ENCODE measurements at places on chromosomes 4 and X.

- peak; percentile 7 for DNase-seq
These were observed 287.2 kb upstream of the CT83 start for GRCh38 chrX:116749943-116750342.

- no peak for DNase-seq
These were observed 43.4 kb upstream of the TMEM154 start for GRCh38 chr4:152723236-152723635.

GRCh38 chrX:17032351-17032750, 85.9 kb downstream of the REPS2 start:
- DNase-seq: no peak

GRCh38 chr4:73676136-73676535, 55.9 kb upstream of the RASSF6 start:
- DNase-seq: no peak

- DNase-seq: no peak
These were observed 423.0 kb upstream of the FAM241A start for GRCh38 chr4:111722213-111722720.

DNA sequence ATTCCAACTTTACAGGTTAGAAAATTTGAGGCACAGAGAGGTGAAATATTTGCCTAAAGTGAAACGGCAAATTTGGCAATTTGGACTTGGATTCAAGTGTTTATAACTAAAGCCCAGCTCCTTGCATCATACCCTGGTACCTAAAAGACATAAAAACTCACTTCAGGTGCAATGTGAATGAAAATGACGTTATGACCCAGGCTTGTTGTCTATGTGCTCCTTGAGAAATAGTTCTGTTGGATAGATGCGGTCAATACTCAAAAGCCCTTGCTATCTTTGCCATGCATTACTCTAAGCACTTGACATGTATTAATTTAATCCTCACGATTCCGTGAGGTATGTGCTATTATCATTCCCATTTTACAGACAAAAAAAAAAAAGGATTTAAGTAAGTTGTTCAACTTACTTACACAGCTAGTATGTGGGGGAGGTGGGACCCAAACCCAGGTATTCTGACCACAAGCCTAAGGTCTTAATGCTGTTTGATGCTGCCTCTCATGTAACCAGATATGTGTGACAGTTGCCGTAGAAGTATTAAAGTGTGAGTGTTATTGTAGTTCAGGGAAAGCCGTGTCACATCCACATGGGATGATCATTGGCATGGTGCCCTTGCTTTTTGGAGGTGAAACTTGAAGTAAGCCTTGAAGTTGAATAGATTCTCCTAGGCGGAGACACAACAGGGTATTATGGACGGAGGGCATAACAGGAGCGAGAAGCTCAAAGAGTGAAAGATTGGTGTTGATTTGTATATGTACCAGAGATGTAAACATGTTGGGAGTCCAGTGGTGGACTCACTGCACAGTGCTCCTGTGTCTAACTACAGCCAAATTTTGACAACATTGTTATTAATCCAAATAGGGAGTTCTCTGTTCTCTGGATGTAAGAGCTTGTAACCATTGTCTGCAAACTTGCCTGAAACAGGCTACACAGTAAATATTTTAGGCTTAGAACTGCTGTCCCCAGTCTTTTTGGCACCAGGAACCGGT, 3.1 kb downstream of the SCML1 start:
- DNase-seq: no peak

DNA sequence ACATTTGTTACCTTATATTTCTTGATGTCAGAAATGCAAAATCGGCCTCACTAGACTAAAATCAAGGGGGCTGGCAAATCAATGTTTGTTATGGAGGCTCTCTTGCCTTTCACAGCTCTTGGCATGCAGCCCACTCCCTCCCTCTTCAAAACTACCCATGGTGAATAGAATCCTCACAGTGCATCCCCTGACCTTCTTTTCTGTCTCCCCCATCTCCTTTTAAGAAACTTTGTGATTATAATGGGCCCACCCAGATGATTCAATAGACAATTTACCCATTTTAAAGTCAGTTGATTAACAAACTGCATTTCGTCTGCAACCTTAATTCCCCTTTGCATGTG, 184.0 kb downstream of the PCDH7 start:
- DNase-seq: no peak

DNA sequence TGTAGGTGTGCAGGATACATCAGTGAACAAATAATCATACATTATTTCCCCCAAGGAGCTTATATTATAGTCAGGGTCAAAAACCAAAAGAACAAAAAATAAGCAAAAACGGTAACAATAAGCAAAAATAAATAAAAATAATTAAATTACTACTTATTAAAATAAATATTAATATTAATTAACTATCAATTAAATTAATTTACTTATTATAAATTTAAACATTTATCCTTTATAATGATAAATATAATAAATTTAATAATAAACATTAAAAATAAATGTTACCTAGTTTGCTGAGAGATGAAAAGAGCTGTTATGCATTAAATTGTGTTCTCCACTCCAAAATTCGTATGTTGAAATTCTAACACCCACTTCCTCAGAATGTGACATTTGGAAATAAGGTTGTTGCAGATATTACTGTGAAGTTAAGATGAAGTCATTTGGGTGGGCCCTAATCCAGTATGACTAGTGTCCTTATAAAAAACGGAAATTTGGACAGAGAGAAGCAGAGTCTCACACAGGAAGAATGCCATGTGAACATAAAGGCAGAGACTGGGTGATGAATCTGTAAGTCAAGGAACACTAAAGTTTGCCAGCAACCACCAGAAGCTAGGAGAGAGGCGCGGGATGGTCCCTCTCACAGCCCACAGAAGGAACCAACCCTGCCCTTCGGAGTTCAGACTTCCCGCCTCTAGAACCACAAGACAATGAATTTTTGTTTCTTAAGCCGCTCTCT, 67.2 kb upstream of the IBSP start:
- no peak for DNase-seq

GRCh38 chr4:144223661-144224060, 83.1 kb upstream of the GYPA start:
- no peak for DNase-seq

GRCh38 chr4:180356766-180357165, 1886.4 kb upstream of the TENM3 start:
- DNase-seq: no peak

- DNase-seq: no peak
These were observed 125.8 kb downstream of the PPEF1 start for GRCh38 chrX:18833071-18833731.

DNA sequence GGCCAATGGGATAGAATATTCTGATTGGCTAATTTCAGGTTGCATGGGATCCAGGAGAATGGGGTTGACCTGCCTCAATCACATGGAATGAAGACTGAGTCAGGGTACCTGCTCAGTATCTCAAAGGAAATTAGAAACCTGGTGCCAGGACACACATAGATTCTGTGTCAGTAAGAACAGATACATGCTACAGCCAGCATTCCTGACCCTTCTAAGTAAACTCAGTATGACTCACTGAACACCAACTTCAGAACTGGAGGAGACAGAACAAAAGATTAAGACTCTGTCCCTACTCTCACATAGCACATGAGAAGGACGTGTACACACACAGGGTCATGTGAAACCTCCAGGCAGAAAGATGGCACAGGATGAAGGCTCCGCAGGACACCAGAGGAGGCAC, 54.5 kb downstream of the FAM184B start:
- DNase-seq: no peak

- no peak for DNase-seq
These were observed 55.4 kb downstream of the ZNF827 start for GRCh38 chr4:145883101-145883694.

- no peak for DNase-seq
These were observed 144.6 kb upstream of the MAP3K15 start for GRCh38 chrX:19659929-19660328.

GRCh38 chr4:141131723-141132071, 1.6 kb downstream of the RNF150 start:
- DNase-seq: no peak

DNA sequence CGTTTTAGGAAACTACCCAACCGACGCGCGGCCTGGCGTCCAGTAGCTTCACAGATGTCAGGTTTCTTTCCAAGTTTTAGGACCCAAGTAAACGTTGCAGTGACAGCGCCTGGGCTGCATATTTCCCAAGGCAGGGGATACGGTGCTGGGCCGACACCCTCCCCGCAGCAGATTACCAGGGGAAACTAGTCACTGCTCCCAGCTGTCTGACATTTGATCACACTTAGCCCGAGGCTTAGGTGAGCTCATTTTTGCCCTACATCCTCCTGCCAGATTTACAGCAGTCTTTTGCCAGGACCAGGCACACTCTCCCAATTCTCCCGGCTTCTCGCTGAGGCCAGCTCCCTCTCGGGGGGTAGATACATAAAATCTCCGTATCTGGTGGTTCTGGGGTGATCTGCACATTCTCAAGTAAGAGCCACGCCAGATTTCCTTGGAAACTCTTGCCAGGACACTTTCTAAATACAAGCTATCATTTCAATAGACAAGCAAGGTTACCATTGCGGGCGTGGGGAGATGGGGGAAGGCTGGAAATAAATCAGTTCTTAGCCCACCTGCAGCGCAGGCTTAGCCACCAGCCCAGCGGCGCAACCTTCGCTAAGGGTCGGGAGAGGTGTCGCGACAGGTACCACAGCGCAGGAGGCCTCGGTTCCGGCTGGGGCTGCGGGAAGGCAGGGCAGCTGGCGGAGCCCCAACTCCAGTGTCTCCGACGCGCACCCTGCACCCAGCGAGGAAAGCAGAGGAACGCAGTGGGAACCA, 2.5 kb upstream of the SOX3 start:
- no peak for DNase-seq

- DNase-seq: no peak
These were observed 35.4 kb downstream of the TBC1D14 start for GRCh38 chr4:6945052-6945409.

GRCh38 chr4:69649629-69650028, 3.4 kb downstream of the UGT2A1 start:
- no peak for DNase-seq

- peak; percentile 32 for DNase-seq
These were observed 29.6 kb downstream of the PDK3 start for GRCh38 chrX:24494647-24495075.

- no peak for DNase-seq
These were observed 29.9 kb upstream of the GPC4 start for GRCh38 chrX:133444952-133445831.

DNA sequence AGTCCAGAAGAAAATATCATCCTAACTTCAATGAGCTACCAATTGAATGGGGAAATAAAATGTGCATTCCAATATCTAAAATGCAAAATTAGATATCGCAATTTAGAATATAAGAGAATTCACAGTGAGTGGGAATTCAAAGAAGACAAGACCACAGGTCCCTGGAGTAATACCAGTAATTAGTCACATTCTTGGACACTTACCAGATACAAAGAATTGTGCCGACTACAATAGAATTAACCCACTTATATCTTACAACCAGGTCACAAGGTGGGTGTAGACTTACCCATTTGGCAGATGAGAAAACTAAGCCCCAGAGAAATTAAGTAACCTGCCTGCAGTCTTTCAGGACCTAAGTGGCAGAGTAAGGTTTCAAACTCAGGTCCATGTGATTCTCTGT, 84.3 kb upstream of the C1QTNF7 start:
- no peak for DNase-seq

- DNase-seq: no peak
These were observed 9.8 kb downstream of the AKAP17A start for GRCh38 chrX:1601051-1601767.

DNA sequence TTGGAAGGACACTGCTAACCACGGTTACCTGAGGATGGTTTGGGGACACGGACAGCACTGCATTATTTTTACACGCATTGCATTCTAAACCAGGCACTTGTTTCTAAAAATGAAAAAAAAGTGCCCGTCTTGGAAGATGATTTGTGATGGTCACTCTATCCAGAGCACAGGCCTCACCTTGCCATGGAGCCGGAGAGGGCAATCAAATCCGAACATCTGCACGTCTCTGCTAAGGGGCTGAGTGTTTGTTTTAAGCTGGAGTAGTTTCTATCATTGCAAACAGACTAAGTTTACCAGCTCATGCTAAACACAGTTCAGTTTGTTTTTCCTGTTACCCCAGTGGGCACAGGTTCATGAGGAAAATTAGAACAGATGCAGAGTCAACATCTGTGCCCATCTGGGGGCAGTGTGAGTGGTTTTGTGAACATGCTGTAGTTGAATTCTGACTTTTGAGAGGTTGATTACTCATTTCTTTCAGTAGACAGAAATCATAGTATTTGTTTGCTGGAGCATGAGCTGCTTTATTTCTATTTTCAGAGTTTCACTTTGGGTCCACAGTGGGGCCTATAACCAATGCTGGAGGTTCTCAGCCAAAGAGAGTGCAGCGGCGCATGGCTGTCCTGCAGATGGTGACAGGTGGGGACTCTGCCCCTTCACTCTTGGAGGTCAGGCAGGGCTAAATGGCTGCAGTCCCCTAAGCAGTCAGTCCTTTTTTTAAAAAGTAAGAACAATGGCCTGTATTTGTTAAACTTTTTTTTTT, 65.4 kb upstream of the ENPP6 start:
- no peak for DNase-seq

- DNase-seq: no peak
These were observed 26.2 kb upstream of the GPR78 start for GRCh38 chr4:8553991-8554405.

- no peak for DNase-seq
These were observed 85.0 kb upstream of the FAM241A start for GRCh38 chr4:112060212-112060611.

GRCh38 chr4:148373093-148373492, 69.1 kb downstream of the NR3C2 start:
- no peak for DNase-seq

DNA sequence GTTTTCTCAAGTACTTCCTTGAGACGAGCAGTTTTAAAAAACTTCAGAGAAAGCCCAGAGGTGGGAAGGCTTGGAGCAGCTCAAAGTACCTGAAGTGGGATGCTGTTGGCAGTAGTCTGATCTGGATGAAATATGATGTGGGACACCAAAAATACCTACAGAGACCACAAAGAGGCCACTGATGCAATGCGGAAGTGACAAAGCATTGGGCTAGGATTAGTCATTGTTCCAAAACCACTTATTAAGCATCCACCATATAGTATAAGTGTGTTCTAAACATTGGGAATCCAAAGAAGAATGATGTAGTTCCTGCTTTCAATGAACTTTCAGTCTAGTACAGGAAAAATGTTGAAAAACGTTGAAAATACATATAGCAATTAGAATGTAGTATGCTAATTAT, 386.1 kb upstream of the CNKSR2 start:
- DNase-seq: no peak

GRCh38 chr4:47209833-47210232, 178.5 kb downstream of the GABRB1 start:
- DNase-seq: peak; percentile 17

DNA sequence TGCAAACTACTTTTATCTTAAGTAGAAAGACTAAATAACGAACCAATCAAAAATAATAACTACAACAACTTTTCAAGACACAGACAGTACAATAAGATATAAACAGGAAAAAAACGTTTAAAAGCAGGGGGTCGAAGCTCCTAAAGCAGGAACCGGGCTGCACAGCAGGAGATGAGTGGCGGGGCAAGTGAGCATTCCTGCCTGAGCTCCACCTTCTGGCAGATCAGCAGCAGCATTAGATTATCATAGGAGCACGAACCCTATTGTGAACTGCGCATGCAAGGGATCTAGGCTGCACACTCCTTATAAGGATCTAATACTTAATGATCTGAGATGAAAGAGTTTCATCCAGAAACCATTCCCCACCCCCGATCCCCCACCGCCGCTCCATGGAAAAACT, 146.2 kb downstream of the TEX11 start:
- no peak for DNase-seq

Measured in GM04503 (cell line).